Stomach (tissue), 19 donors: ENCODE measurements at places on chromosomes 1 and 21. TPM values are rescaled to one million over a fixed set of nuclear protein-coding genes. Genes with fewer than 3 reads are reported as not detected.

GRCh38 chr1:38133304-38133703 lies 86.7 kb upstream of the POU3F1 start:
- H3K36me3 ChIP-seq: no peaks in the 10 kb centered on the region
- peaks cover 41% of the 10 kb centered on the region for H3K27me3 ChIP-seq
- DNase-seq: no peak
- no peak overlapping the region for H3K4me3 ChIP-seq
- no peak overlapping the region for H3K27ac ChIP-seq
- peaks cover 8% of the 10 kb centered on the region for H3K4me1 ChIP-seq

GRCh38 chr1:163036671-163037070 lies 32.5 kb upstream of the RGS4 start:
- H3K36me3 ChIP-seq: no peaks in the 10 kb centered on the region
- no peak for DNase-seq
- no peak overlapping the region for H3K4me3 ChIP-seq

The MCOLN2 gene
- polyA plus RNA-seq: 1.7 TPM

GRCh38 chr1:233679591-233680373 lies 65.9 kb downstream of the KCNK1 start:
- no peak overlapping the region for H3K4me3 ChIP-seq
- no peak for DNase-seq
- no peaks in the 10 kb centered on the region for H3K4me1 ChIP-seq
- H3K27ac ChIP-seq: no peak overlapping the region
- no peaks in the 10 kb centered on the region for H3K27me3 ChIP-seq
- H3K36me3 ChIP-seq: no peaks in the 10 kb centered on the region

The ADAM30 gene
- not detected for polyA plus RNA-seq

The CIART gene
- polyA plus RNA-seq: 4.0 TPM

The ERICH3 gene
- polyA plus RNA-seq: 0.05 TPM
